ENCODE measurements at places on chromosomes 3 and 15.
A peak's percentile ranks its signal among the peaks of the same experiment; 100 is the strongest.

- peak; percentile 89 for DNase-seq
Observed at GRCh38 chr3:135784557-135784956, 181.0 kb upstream of the PPP2R3A start.

DNA sequence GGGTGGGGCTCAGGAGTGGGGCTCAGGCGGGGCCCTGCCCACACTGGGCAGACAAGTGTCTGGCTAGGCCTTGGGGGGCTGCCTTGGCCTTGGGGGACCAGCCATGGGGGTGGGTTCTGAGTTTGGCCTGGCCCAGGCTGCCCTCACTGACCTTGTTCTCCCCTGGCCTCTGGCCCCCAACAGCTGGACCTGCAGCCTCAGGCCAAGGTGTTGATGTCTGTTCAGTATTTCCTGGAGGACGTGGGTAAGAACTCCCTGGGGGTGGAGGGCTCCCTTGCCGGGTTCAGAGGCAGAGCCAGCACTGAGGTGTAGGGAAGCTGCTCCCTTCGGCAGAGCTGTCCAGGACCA is 20.0 kb downstream of the PRKCD start:
- DNase-seq, result no peak

- DNase-seq, result peak; percentile 48
Observed at GRCh38 chr3:33074217-33075067, 22.5 kb downstream of the GLB1 start.

- DNase-seq, result peak; percentile 74
Observed at GRCh38 chr3:123036352-123037014, 8.9 kb upstream of the SEMA5B start.

GRCh38 chr3:129032716-129033115 is 27.9 kb upstream of the GP9 start:
- no peak for DNase-seq

All from MV-4-11 (cell line).